ENCODE measurements at places on chromosomes 7 and 10. TPM values are rescaled to one million over a fixed set of nuclear protein-coding genes. Genes with fewer than 3 reads are reported as not detected.

The HTR5A gene
- total RNA-seq, result not detected

The TBC1D12 gene
- 14.2 TPM for total RNA-seq

The ARHGEF5 gene
- total RNA-seq, result 22.6 TPM

The PIP gene
- total RNA-seq, result not detected

The UNCX gene
- total RNA-seq, result 0.55 TPM

The ZPBP gene
- total RNA-seq, result 0.13 TPM

The CDHR3 gene
- total RNA-seq, result 0.55 TPM

The ABCC2 gene
- 0.07 TPM for total RNA-seq

The SPDYE1 gene
- not detected for total RNA-seq

The TMEM130 gene
- 0.33 TPM for total RNA-seq

The FGFBP3 gene
- 0.42 TPM for total RNA-seq

The TAF3 gene
- total RNA-seq, result 4.8 TPM

The ANKRD30A gene
- total RNA-seq, result not detected

The MAPK8 gene
- total RNA-seq, result 59.2 TPM

The HOXA7 gene
- 28.8 TPM for total RNA-seq

The MLXIPL gene
- 0.14 TPM for total RNA-seq

The FKBP6 gene
- total RNA-seq, result not detected

The ITIH5 gene
- 1.5 TPM for total RNA-seq

The FAM25C gene
- total RNA-seq, result 36.4 TPM

The TMEM229A gene
- not detected for total RNA-seq

The FXYD4 gene
- total RNA-seq, result not detected

The ENTPD1 gene
- total RNA-seq, result 0.17 TPM

The FAM25G gene
- 3.2 TPM for total RNA-seq

The NOS3 gene
- 3.1 TPM for total RNA-seq

The WIPF3 gene
- total RNA-seq, result 0.68 TPM

The ITGA8 gene
- 0.13 TPM for total RNA-seq

The ADRA2A gene
- not detected for total RNA-seq

The DRGX gene
- total RNA-seq, result not detected

The OPTN gene
- 108 TPM for total RNA-seq

The SPDYE16 gene
- not detected for total RNA-seq

The WDR37 gene
- 15.1 TPM for total RNA-seq

The SLC26A5 gene
- not detected for total RNA-seq

The NKX2-3 gene
- not detected for total RNA-seq

The IFIT1B gene
- not detected for total RNA-seq

The CISD1 gene
- 17.0 TPM for total RNA-seq

The GHRHR gene
- not detected for total RNA-seq

The APBB1IP gene
- 0.07 TPM for total RNA-seq

All from kidney epithelial cell (primary cell).